ENCODE measurements at places on chromosomes 7 and 10.

GRCh38 chr7:78134256-78134655 is 335.7 kb downstream of the PHTF2 start:
- DNase-seq = peak; percentile 47

DNA sequence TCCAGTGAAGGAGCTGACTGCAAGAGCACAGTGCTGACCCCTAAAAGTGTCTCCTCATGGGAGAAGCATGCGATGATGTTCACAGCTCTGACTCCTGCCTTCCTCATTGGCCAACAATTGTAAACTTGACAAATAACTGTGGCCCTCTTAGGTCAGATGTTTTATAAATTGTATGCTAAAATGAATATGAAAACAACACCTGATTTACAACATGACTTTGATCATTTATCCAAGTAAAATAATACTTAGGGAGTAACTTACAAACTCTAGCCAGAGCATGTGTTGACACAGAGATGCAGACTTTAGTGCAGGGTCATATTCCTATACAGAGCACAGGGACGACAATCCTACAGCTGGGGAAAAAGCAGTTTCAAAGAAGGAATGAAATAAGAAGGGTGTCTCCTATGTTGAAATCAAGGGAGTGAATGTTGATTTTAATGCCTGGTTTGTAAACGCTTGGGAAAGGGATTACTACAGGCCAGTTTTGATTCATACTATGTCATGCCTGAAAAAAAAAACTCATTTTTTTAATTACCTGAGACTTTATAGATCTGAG is 391.4 kb upstream of the AKR1E2 start:
- no peak for DNase-seq

DNA sequence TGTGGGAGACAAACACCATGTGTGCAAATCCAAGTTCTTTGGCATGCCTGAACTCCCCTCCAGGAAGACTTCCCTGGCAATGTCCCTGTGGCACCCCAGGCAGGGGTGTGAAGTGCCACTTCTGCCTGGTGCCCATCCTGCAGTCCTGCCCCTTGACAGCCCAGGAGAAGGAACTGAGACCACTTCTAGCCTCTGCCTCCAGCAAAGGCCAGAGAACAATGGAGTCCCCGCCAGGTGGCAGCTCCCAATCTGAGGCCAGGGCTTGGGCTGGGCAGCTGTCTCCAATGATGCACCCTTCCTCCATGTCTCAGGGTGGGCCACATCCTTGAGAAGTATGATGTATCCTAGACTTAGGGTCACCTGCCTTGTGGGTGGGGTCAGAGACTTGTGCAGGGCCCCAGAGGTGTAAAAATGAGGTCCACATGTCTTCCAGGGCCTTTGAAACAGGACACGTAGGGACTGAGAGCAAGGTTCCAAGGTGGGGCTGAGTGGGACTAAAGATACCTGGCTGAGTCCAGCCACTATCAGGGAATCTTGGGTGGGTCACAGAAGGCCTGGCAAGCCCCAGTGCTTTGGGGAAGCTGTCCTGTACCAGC is 5.5 kb downstream of the FXYD4 start:
- DNase-seq = no peak

DNA sequence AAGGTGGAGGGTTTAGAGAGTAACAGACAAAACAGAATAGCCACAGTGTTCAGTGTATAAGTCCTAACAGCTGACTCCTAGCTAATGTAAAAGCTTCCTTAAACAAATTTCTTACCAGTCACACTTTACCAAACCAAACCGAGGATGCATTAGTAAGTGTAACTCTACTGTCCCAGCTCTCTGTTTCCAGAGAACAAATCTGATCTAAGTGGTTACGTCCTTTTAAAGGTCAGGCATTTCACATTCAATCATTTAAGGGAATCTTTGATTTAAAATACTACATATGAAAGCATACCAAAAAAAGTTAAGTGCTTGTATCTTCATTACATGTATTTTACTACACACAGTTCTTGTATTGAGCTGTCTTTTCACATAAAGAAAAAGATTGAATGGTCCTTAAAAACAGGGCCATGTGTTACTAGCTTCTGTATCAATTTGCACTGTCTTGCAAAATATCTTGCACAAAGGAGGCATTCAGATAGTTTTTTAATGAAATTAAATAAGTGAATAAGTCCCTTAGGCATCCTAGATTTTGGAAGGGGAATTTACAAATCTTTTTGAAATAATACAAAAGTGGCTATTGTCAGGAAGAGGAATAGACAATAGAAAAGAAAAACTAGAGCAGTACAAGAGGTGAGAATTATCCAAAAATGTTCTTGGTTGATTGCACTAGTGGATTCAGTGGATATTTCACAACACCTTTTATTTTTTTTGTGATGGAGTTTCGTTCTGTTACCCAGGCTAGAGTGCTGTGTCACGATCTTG is 58.4 kb upstream of the SPOCK2 start:
- DNase-seq = no peak

GRCh38 chr10:6958711-6959110 is 378.6 kb upstream of the PRKCQ start:
- no peak for DNase-seq

GRCh38 chr7:132270517-132270916 is 305.8 kb downstream of the PLXNA4 start:
- no peak for DNase-seq

DNA sequence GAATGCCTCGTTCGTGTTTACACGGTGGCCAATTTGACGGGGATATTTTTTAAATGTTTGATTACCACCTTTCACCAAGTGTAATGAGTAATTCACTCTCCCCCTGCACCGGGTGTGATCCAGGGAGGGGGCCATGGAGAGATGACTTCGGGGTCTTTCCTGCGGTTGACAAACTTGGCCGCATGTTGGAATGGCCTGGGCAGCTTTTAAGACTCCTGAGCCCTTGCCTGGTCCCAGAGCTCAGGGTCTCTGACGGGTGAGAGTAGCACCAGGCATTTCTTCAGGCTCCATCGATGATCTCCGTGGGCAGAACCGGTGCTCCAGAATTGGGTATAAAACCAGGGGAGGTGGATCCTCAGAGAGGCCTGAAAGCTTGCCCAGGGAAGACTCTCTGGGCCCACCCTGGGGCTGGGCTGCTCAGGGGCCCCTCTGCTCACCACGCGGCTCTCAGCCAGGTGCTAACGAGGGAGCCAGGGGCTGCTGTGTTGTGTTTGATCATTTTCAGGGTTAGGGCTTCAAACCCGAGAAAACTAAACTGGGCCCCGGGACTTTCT is 882 bp downstream of the ZNF282 start:
- no peak for DNase-seq

GRCh38 chr7:48048113-48048512 is 12.8 kb downstream of the C7orf57 start:
- peak; percentile 63 for DNase-seq

Measured in urothelium cell line (cell line).